ENCODE measurements at places on chromosomes 4 and X.

DNA sequence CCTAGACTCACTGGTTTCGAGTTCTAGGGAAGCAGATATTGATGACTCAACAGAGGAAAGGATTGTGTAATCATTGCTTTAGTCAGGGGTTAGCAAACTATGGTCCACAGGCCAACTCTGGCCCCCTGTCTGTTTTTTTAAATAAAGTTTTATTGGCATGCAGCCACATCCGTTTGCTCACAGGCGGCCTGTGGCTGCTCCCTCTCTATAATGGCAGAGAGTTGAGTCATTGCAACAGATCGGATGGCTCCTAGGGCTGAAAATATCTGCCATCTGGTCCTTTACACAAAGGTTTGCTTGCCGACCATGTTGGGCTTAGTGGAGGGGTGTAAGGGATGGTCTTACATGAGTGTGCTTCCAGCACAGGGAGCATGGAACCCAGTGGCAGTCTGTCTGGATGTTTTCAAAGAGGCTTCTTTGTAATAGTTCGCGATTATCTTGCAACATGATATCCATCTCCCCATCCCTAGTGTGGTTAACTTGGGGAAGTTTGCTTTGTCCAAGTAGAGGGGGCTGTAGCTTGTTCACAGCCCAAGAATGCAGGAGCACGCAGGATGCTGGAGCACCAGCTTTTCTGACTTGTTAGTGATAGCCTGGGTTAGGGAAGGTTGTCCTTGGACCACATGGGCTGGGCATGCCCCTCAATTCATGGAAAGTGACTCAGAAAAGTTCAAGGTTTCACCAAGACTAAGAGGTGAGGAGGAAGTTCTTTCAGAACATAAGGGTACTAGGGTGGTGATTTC lies 59.3 kb upstream of the CLDN34 start:
- DNase-seq, result no peak

DNA sequence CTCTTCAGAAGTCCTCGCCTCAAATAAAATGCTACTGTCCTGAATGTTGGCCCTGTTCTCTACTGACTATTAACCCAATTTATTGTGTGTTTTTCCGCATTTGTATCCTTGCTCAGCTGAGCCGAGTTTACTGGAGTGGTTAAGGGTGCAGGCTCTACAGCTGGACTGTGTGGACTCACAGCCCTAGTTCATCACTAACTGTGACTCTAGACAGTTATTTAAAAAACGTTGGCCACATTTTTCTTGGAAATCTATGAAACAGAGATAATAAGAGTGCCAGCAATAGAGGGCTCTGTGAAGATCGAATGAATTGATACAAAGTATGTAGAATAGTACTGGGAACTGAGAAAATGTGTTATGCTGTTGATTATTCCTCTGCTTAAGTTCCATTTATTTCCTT lies 2.9 kb upstream of the GUF1 start:
- no peak for DNase-seq

DNA sequence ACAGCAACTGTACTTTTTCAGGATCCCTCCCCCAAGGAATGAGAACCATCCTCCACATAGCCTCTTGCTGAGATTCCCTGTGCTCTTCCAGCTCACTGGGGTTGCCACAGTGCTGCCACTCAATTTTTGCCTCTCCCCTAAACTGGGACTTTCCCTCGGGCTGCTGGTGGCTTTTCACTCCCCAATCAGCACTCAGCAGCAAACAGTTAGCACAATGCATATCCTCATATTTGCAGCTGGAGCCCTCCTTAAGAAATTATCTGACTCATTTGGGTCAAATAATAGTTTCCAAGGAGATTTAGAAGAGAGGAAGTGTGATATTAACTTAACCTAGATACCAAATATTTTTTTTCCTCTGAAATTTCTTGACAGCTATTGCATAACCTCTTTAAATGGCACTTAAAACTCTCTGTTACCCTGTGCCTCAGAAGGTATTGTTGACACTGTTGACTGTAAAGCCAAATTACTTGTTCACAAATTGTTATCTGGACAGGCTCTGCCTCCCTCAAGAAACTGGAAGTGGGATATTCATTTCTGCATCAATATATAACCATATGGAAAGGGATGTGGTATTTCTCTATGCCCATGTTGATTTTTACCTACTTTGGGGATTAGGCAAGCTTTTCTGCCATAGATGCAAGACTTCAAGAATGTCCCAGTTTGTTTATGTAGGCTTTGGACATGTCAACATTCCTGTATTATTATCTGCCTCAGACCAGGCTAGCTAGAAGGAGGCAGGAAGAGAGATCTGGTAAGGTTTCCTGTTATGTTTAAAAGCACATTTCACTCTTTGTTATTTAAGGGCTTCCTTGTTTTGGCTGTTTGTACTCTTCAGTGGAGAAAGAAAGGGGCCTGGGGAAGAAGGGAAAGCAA lies 58.0 kb downstream of the SEPTIN11 start:
- DNase-seq, result no peak

DNA sequence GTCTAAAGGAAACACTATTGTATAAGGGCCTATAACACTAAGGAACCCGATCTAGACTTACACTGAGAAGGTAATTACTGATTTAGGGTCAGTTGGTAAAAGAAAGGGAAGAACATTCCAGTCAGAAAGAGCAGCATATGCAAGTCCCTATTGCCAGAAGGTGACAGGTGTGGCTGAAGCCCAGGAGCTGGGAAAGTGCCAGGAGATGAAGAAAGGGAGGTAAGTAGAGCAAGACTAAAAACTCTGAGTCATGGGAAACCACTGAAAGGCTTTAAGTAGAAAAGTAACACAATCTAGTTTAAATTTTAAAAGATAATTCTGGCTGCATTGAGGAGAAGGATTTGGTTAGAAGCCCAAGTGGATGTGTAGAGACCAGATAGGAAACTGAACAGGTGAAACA lies 77.7 kb upstream of the INTU start:
- no peak for DNase-seq

DNA sequence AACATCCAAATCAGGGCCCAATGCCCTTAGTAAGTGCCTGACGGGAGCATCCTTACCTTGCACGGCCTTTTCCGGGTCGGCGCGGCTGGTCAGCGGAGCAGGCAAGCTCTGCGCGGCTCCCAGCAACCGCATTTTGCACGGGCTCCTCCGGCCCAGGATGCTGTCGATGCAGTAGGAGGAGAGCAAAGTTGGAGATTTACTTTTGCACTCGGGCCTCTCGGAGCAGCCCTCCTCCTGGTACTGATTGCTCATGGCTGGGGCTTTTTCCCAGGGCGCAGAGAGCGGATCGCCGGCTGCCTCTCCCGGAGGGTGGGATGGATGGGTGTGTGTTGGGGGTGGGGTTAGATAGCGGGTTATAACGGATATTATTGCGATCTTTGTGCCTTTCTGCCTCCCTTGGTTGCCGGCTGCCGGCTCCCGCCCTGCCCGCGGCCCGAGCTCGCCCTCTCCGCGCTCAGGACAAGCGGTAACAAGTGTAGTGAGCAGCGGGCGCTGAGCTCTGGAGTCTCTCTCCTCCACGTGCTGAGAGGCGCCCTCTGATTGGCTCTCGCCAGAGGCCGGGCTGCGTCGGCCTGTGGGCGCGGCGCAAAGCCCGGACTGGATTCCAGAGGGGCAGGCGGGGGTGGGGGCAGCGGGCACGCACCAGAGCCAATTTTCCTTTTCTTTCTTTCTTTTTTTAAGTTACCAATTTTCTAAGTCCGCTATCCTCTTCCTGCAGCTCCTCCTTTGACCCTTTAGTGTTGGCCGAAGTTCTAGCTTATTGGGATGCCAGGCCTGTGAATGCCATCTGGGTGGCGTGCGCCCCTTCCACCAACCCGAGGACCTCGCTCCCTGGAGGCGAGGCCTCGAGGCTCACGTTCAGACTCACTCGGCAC lies at the start of gene ARX:
TSS of gene ARX (minus strand) at position 480 of the 875 bp plus-strand sequence. CDS start at position 252, 228 bp downstream.
- DNase-seq, result peak; percentile 14

- DNase-seq, result no peak
These were observed 235.2 kb downstream of the FRAS1 start for GRCh38 chr4:78292341-78292740.

- no peak for DNase-seq
These were observed 1.7 kb downstream of the ARAF start for GRCh38 chrX:47562615-47563243.

DNA sequence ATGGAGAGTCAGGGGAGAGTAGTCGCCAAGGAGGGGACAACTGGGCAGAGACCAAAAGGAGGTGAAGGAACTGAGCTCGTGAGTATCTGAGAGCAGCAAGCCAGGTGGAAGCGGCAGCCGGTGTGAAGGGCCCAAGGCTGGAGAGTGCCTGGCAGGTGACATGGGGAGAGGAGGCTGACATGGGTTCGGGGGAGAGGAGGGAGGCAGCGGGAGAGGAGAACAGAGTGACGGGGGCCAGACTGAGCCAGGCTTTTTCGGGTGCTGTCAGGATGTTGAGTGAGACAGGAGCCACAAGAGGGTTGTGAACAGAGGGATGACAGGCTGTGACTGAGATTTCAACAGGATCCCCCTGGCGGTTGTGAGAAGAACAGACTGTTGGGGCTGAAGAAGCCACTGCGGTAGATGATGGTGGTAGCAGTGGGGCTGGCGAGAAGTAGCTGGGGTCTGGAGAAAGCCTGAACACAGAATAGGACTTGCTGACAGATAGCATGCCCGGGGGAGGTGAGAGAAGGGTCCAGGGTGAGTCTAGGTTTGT lies 5.7 kb downstream of the ELK1 start:
- no peak for DNase-seq

DNA sequence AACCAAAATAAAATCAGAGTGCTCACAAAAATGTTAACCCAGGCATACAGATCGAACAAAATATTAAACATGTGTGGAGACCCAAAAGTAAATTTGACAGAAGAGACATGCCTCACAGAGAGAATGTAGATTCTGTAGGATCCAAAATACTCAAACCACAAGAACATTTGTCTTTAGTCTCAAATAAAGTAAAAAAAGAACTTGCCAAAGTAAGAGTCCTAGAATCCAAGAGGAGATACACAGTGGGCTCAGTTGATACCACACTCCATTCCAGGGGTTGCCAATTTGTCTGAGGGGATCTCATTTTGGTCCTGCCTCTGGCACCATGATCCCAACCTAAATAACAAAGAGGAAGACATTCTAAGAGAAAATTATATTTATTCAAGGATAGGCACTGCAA lies 316.4 kb downstream of the GALNTL6 start:
- DNase-seq, result no peak

DNA sequence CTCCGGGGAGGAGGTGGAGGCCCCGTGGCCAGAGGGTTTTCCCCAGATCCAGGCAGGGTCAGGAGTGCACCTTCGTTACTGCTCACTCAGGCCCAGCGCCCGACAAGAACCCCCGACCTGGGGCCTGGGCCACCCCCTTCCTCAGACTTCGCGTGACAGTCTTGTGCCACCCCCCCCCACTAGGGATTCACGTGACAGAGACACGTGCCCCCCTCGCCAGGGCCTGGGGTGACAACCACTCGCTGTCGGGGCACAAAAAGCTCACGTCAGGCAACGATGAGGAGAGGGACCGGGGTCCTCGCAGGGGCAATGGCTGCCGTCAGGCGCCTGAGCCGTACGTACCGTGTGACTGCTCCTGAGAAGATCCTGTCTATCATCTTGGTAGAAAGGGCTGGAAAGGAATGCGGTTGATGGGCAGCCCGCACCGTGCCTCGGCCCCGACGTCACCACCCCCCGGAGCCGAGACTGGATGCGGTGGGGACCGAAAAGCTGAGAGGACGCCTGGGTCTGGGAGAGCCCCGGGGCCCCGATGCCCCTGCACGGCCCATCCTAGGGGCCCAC lies 23.0 kb upstream of the GTPBP6 start:
- DNase-seq, result no peak

GRCh38 chr4:3372933-3373465 lies 68.8 kb upstream of the HGFAC start:
- DNase-seq, result no peak

DNA sequence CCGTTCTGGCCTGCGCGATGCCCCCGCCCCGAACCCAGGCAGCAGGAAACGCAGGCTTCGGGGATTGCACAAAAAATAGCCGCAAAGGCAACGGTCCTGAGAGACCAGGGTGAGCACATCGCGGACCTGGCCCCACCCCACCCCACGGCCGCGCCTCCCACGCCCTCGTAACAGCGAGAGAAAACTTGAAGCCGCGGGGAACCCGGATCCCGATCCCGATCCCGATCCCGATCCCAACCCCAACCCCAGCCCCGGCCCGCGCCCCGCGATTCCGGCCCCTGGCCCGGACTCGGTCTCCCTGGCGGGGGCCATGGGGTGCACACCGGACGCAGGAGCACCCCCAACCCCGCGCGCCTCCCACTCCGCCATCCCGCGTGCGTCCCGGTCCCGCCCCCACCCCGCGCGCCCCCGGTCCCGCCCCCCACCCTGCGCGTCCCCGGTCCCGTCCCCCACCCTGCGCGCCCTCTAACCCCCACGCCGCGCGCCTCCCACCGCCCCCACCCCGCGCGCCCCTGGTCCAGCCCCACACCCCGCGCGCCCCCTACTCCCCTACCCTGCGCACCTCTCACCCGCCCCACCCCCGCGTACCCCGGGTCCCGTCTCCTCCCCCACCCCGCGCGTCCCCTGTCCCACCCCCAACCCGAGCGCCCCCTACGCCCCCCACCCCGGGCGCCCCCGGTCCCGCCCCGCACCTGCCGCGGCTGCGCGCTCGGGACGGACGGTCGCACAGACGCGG lies 29.0 kb downstream of the NOP14 start:
- DNase-seq, result no peak

GRCh38 chr4:90181644-90182043 lies 54.5 kb downstream of the CCSER1 start:
- no peak for DNase-seq

GRCh38 chr4:147160908-147161513 lies 215.3 kb upstream of the TTC29 start:
- DNase-seq, result no peak

- no peak for DNase-seq
These were observed 149.6 kb downstream of the INPP4B start for GRCh38 chr4:142696334-142697122.

DNA sequence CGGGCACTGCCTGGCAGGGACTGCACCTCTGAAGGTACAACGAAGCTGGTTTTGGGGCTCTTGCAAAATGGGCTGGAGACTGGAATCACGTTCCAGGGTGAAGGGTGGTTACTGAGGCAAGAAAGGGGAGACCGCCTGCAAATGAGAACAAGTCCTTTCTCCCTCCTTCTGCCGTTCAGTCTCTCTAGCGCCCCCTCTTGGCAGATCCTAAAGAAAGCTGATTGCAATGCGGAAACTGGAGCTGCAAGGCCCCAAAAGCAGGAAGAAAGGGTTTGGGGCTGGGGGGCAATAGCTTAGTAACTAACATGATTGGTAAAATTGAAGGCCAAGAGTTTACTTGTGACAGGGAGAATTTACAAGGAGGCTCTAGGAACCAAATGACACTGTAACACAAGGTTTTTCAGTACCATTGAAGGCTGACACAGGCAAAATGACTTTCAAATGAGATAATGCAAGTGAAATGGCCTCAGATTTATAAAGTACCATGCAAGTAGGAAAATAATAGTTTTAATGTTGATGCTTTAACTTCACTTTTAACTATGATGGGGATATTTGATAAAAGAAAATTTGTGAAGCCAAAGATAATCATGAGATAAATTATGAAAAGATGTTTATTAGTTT lies 222.7 kb upstream of the HAND2 start:
- DNase-seq, result no peak

GRCh38 chrX:136586386-136586785 lies 54.4 kb downstream of the VGLL1 start:
- no peak for DNase-seq

DNA sequence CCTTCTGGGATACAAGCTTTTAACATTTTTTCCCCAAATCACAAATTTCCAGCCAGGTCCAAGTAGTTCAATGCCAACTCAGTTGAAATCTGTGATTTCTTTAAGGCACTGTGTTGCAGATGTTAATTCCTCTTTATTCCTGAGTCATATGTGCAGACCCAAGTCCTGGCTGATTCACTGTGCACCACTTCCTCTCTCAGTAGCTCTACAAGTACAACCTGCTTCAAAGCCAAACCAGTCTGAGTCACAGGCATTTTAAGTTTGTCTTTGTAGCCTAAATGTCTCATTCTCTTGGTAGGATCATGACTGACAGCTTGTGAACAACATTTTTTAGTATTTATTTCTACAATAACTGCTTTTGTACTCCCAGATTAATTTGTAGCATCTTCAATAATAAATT lies 165.6 kb upstream of the S100G start:
- DNase-seq, result no peak
